ENCODE measurements at places on chromosomes 4 and X. TPM values are rescaled to one million over a fixed set of nuclear protein-coding genes. Genes with fewer than 3 reads are reported as not detected.

- DNase-seq: no peak
Observed at GRCh38 chrX:146224442-146224841, 406.8 kb downstream of the SLITRK2 start.

DNA sequence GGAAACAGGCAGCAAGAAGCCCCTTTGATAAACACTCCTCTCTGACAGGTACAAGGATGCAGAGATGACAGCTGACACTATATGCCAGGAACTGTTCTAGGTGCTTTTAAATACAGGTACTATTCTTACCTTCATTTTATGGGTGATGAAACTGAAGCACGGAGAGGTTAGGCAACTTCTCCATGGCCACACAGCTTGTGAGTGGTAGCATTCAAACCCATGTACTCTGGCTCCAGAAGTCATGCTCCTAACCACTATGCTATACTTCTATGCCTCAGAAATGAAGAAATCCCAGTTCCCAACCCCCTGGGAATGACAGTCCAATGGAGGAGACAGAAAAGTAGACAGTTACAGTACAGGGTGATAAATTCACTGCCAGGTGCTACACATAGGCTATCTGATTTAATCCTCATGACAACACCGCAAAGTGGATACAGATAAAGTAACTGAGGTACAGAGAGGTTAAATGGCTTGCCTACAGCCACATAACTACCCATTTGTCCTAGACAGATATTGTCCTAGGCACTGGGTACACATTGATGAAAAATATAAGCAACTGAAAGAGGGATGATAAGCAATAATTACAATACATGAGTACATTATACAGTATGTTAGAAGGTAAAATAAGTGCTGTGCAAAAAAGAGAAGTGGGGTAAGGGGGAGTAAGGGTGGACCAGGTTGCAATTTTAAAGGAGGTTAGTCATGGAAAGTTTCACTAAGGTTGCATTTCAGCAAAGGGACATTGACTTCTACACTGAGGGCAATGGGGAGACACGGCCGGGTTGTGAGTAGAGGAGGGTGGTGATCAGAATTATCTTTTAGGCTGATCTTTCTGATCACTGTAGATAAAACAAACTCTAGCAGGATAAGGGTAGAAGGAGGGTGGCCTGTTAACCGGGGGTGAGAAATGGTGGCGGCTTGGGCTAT lies 1.6 kb upstream of the F8 start:
- DNase-seq: no peak

- DNase-seq: no peak
Observed at GRCh38 chrX:116357329-116357728, 79.1 kb upstream of the SLC6A14 start.

GRCh38 chr4:8201321-8201781 lies 2.3 kb downstream of the SH3TC1 start:
- DNase-seq: no peak

DNA sequence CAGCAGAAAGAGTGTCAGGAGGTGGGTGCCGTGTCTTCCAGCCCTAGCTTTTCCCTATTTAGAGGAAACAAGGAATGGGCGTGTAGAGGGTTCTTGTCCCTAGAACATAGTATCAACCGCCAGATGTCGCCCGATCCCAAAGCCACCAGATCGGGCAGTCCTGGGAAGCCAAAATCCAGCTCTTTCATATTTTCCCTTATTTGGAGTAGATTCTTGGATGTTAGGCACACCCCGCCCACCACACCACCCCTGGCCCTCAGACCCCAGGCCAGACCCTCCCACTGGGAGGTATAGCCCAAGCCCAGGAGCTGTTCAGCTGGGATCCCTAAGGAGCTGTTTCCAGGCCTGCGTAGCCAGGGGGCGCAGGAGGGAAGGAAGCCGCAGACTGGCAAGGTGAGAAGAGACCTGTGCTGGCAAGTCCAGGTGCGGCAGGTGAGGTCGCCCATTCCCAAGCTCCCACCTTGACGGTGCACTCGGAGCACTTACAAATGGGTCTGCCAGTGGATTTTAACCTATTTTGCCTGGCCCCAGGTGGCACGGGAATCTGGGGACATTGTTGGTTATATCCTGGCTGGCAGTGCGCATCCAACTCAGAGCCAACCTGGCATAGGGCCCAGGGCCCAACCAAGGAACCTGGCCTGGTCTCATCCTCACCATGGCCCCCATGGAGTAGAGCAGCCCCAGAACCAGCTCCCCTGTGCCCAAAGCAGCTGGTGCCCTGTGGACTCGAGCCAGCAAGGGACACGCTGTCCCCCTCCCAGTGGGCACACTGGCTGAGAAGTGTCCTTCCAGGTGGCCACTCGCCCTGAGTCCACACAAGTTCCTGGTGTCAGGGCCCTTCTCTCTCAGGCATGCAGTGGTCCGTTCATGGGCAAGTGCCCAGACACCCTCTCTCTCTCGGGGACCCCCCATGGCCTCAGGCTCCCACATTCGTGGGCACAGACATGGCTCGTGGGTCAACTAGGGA lies 811 bp downstream of the FLNA start:
- peak; percentile 81 for DNase-seq

GRCh38 chr4:36773467-36773866 lies 471.1 kb upstream of the NWD2 start:
- DNase-seq: no peak

GRCh38 chr4:16626945-16627344 lies 271.5 kb downstream of the LDB2 start:
- no peak for DNase-seq

GRCh38 chr4:96455045-96455720 lies 615.3 kb downstream of the PDHA2 start:
- no peak for DNase-seq

GRCh38 chr4:156100651-156101050 lies 147.0 kb upstream of the CTSO start:
- DNase-seq: no peak

DNA sequence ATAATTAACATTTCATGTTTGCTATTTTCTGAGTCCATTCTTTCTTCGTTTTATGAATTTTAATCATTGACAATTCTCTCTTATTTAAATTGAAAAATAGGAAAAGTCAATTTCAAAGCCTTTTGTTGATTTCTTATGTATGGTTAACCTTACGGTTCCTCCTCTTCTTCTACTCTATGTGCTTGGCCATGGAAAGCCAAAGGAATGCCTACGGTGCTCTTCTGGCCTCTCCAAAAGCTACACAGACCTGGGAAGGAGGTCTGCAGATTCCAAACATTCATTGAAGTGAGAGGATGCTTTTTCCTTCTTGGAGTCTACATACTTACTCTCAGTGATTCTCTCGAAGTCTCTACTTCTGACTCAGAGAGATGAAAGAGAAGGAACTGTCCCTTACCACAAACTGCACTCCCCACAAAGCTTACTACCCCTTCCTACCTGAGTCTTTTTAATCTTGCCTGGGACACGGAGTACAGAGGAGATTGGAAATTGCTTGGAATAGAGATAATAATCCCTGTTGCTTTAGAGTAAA lies 863.1 kb upstream of the FTHL17 start:
- no peak for DNase-seq

DNA sequence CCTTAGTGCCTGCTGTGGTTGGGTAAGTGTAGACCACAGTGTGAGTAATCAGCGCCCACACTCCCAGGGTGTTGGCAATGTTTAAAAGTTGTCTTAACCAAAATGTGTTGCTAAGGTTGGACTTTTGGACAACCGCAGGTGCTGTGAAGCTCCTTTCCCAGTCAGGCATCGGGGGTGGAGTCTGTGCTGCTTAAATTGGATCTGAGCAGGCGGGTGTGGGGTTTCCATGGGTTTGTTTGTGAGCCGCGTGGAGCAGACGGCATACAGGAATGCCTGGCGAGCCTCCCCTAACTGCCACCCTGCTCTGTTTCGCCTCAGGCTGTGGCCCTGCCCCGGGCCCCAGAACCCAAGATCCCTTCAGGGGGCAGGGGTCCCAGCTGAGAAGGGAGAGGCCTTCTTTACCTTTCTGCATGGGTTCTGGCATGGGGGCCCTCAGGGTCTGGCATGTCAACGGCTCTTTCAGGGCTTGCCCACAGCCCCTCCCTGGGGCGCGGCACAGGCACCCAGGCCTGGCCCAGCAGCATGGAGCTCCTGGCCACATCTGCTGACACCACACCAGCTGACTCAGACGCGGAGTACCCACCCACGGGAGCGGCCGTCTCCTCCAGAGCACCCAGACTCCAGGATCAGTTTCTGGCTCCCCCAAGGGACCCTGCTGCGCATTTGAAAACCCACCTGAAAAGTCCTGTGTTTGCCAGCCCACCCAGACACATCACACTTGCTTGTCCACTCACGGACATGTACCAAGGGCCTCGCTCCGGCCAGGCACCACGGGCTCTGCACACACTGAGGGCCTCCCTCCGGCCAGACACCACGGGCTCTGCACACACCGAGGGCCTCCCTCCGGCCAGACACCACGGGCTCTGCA lies 5.1 kb upstream of the SPON2 start:
- no peak for DNase-seq

- DNase-seq: no peak
Observed at GRCh38 chr4:56859841-56860240, 38.3 kb upstream of the SPINK2 start.

DNA sequence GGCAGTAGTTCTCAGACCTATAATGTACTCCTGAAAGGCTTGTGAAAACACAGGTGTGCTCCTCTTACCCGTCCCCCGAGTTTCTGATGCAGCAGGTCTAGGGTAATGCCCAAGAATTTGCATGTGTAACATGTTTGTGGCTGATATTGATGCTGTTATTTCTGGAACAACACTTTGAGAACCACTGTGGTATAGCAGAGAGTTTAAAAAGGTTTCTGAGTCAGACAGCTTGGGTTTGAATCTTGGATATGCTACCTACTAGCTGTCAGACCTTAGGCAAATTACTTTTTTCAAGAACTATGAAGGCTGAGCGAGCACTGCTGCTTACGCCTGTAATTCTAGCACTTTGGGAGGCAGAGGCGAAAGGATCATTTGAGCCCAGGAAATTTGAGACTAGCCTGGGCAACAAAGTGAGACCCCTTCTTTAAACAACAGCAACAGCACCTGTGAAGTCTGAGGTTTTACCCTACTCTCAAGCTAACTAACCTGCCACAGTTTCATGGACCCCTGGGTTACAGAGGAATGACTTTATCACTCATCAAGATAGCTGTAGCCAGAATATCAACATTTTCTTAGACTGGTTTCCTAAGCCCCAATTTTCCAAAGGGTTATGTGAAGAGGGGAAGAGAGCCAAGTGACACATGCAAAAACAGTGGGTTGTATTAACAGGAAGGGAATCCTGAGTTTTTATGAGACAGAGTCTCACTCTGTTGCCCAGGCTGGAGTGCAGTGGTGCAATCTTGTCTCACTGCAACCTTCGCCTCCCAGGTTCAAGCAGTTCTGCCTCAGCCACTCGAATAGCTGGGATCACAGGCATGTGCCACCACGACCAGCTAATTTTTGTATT lies 5.1 kb downstream of the AFF1 start:
- no peak for DNase-seq

- no peak for DNase-seq
Observed at GRCh38 chr4:140871368-140871767, 115.2 kb upstream of the TBC1D9 start.

DNA sequence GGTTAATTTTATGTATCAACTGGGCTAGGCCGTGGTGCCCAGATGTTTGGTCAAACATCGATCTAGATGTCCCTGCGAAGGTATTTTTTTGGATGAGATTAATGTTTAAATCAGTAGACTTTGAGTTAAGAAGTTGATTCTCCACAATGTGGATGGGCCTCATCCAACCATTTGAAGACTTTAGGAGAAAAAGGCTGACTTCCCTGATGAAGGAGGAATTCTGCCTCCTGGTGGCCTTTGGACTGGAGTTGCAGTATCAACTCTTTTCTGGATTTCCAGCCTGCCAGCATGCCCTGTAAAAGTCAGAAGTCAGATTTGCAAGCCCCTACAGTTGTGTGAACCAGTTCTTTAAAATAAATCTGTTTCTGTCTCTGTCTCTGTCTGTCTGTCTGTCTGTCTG lies 91.4 kb downstream of the STK32B start:
- DNase-seq: no peak

DNA sequence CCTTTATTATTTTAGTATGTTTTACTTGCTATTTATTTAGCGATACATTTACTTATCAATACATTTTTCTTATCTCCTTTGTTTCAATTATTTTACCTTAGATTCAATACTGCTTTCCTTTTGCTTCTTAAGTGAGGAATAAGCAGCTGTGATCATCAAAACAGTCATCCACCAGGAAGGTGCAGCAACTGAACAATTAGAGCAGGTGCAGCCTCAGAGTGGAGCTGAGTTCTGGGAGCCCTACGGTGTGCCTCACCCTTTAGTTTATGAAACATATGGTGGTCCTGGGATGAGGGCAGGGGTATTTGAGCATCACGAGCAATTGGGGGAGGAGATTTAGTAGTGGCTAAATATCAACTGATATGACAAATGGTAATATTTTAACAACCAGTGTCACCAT lies 111.0 kb downstream of the FRYL start:
- DNase-seq: no peak

Gene CXCL3
- 9.7 TPM for total RNA-seq

Gene PPEF2
- total RNA-seq: not detected

Gene ITGB1BP2
- 0.38 TPM for total RNA-seq

Gene FAM184B
- 0.17 TPM for total RNA-seq

Gene MAGEB1
- not detected for total RNA-seq
